Suppressor macrophage treated with lipopolysaccharide for 1 hour (primary cell): ENCODE measurements at places on chromosomes 1 and 21.

GRCh38 chr1:151408891-151409290 lies 9.5 kb downstream of the PSMB4 start:
- no peak for DNase-seq

- DNase-seq: no peak
Measured at GRCh38 chr1:164640686-164641352, 81.8 kb downstream of the PBX1 start.

DNA sequence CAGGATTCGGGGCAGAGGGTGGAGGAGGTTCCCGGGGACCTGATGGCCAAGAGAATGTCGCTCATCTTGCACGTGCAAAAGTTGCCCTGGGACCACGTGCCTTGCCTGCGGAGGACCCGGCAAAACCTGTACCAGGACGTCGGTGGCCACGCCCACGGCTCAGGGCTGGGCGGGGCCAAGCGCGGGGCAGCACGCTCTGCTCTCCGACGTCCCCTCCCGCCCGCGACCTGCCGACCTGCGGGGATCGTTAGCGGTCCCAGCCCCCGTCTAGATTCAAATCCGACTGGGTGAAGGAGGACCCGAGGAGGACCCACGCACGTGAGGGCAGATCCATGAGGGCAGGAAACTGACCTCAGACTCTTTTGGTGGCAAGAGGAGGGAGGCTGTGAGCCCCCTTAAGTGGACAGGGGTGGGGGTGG lies at the start of gene C1orf167:
Gene C1orf167, plus strand, starts transcription at position 206 of the 419 bp plus-strand sequence. CDS start 2,208 bp downstream, outside the sequence.
- DNase-seq: peak; percentile 33

- no peak for DNase-seq
Measured at GRCh38 chr1:87598429-87598828, 269.7 kb downstream of the LMO4 start.

DNA sequence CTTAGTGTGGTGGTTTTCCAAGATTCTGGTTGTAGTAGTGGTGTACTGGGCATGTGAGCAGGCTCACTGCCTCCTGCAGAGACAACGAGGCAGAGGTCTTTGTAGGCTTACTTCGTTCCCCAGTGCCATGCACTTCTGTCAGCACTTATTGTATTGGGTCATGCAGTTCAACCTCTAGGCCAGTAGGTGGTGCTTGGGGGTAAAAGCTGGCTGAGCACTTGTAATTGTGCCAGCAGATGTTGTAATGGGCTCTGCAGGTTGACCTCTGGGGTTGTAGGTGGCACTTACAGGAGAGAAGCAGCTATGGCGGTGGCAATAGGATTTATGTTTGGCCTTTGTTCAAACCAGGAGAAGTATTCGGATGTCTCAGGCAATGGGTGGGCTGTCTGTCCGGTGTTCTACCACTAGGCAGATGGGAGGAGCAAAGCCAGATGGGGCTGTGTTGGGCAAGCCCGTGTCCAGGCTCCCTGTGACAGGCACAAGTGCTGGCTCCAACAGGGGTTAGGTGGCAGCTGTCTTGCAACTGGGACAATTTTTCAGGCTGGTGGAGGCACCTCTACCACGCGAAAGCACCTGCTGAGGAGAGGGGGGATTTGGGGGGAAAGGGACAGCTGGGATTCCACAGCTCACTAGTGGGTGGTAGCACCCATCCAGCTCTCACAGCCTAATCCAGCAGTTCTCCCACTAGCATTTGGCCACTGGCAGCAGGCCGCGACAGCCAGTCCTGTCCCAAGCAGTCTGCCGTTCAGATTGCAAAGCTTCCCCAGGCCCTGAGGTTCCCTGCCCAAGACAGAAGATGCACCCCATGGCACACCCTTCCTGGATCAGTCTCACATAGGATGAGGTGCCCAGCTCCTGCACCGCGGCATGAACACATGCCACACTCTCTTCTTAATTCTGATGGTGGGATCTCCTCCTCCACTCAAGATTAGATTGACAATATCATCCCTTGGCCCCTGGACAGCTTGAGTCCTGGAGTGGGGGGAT lies 274.5 kb downstream of the CTH start:
- peak; percentile 77 for DNase-seq

GRCh38 chr1:180911640-180912191 lies 981 bp upstream of the KIAA1614 start:
- DNase-seq: no peak

GRCh38 chr1:26114165-26114927 lies 2.7 kb downstream of the PDIK1L start:
- DNase-seq: no peak

DNA sequence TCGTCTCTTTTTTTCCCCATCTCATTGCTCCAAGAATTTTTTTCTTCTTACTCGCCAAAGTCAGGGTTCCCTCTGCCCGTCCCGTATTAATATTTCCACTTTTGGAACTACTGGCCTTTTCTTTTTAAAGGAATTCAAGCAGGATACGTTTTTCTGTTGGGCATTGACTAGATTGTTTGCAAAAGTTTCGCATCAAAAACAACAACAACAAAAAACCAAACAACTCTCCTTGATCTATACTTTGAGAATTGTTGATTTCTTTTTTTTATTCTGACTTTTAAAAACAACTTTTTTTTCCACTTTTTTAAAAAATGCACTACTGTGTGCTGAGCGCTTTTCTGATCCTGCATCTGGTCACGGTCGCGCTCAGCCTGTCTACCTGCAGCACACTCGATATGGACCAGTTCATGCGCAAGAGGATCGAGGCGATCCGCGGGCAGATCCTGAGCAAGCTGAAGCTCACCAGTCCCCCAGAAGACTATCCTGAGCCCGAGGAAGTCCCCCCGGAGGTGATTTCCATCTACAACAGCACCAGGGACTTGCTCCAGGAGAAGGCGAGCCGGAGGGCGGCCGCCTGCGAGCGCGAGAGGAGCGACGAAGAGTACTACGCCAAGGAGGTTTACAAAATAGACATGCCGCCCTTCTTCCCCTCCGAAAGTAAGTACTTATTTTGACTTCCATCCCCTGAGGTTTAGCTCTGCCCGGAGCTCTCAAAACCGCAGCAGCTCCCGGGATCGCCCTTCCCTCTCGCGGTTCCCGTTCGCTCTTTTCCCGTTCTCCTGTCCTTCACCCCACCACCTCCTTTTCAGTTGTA lies 1.5 kb downstream of the TGFB2 start:
- peak; percentile 33 for DNase-seq

- no peak for DNase-seq
Measured at GRCh38 chr1:241715956-241716355, 63.9 kb downstream of the WDR64 start.

GRCh38 chr1:42144711-42145388 lies 8.4 kb upstream of the GUCA2B start:
- DNase-seq: no peak

- DNase-seq: no peak
Measured at GRCh38 chr1:212645546-212646543, 37.3 kb downstream of the ATF3 start.
